ENCODE measurements at places on chromosomes 13 and 19.

DNA sequence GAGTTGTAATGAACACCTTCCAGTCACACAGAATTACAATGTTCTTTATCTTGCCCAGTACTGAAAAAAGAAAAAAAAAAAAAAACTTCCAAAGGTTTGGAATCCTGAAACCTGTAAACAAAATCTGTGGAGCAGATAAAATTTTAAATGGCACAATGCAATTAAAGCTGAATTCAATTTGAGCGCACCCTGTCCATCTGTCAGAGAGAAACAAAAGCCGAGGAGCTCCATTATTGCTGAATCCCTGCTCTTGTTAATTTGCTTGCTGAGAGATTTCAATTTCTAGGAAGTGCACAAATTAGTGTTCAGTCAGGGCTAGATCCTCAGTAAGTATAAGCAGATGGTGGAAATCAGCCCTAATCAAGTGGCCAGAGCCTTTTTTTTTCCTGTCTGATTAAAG is 65.2 kb downstream of the DACH1 start:
- DNase-seq, result peak; percentile 50

DNA sequence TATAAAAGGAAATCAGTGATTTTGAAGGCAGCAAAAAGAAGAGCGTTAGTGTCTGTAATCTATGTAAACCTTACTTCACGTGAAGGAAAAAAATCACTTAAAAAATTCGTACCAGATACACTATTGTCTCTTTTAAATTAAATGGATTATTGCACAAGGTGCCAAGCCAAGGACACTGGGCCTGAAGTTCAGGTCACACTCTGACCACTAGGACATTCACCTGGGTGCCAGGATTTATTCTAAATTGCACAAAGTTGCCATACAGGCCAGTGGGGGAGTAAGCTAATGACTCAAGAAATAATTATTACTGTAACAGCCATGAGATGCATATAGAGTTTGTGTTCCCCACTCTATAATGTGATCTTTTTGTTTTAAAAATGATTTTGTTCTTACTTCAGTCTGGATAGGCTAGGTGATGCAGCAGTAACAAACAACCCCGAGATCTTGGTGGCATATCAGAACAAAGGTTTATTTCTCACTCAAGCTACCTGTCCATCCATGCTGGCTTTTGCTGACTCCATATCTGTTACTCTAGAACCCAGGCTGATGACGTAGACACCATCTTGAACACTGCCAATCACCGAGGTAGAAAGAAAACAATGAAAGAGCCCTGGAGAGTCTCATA is 252.1 kb downstream of the DCT start:
- no peak for DNase-seq

GRCh38 chr13:59468396-59468795 is 695.3 kb downstream of the DIAPH3 start:
- DNase-seq, result no peak

DNA sequence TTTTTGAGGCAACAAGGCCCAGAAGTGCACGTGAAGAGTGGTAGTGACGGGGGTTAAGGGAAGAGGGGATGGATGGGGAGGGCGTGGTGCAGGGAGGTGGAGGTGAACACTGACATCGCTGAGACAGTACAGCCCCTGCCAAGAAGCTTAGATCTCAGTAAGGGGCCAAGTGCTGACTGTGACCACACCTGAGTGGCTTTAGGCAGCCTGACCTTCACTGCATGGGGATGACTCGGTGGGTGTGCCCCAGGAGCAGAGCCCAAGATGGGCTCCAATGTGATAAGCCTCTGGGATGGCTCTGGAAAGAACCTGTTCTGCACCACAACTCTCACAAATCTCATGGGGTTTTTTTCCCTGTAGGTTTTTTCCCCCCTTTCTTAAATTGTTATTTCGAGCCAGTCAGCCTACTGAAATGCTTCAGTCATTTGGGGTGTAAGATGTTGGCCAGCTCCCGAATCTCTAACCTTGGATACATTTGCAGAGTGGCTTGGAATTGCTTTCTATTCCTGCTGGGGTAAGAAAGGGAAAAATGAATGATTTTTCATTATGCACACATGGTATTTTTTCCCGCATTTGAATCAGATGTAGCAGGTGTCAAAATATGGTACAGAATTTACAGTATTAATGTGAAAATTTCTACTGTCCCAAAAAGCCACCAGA is 165.0 kb downstream of the TM9SF2 start:
- DNase-seq, result no peak

DNA sequence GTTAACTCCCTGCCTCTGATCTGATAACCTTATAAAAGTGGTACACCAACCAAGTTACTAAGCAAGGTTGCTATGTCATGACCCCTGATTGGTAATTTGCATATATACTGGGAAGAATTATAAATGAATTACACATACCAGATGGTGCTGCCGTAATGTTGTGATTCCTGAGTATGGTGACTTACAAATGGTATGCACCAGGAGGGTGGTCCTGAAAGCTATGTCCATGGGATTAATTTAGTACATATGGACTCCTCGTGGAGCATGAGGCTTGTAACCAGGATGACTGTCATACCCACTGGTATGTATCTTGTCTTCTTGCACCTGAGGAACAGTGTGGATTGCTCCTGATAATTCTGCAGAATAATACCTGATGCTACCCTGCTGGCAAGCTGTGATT is 240.6 kb downstream of the GPC6 start:
- DNase-seq, result no peak

Data from BE2C (cell line).